ENCODE measurements at places on chromosomes 5 and 9. TPM values are rescaled to one million over a fixed set of nuclear protein-coding genes. Genes with fewer than 3 reads are reported as not detected.

- DNase-seq = no peak
Measured at GRCh38 chr9:137784046-137784445, 93.5 kb upstream of the CACNA1B start.

DNA sequence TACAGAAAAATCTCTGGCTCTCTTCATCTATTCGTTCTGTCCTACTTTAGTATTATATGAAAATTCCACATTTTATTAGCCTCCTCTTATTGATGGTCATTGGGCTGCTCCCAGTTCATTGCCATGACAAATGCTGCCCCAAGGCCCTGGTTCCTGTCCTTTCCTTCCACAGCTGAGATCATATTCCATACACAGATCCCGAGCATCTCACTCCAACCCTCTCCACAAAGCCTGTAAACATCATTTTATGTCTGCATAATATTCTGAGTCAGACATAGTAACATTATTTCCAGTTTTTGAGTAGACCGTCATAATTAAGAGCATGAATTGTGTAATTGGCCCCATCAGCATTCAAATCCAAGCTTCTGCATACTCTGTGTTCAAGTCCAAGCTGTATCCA, 86.3 kb downstream of the MVB12B start:
- DNase-seq = no peak

- no peak for DNase-seq
Measured at GRCh38 chr5:65151614-65152013, 330.1 kb downstream of the ADAMTS6 start.

GRCh38 chr5:143196601-143197259, 206.8 kb downstream of the NR3C1 start:
- no peak for DNase-seq

- no peak for DNase-seq
Measured at GRCh38 chr9:135105938-135106491, 18.5 kb downstream of the OLFM1 start.

DNA sequence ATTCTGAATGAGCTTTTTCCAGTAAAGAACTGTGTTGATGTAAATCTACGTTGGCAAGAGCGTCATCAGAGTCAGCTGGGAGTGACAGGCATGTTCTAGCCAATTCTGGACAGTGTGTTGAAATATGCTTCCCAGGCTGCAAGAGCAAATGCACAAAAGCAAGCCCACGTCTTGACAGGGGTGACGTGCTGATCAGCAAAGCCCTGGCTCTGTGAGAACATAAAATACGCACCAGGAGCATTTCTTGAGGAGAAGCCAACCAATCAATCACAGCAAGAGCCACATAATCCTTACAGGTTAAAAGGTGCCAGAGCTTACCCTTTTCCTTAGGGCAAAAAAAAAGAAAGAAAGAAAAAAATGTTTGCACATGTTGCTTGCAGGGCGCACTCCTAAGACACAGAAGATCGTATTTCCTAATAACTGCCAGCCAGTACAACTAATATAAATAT, 148.1 kb downstream of the PDE4D start:
- no peak for DNase-seq

DNA sequence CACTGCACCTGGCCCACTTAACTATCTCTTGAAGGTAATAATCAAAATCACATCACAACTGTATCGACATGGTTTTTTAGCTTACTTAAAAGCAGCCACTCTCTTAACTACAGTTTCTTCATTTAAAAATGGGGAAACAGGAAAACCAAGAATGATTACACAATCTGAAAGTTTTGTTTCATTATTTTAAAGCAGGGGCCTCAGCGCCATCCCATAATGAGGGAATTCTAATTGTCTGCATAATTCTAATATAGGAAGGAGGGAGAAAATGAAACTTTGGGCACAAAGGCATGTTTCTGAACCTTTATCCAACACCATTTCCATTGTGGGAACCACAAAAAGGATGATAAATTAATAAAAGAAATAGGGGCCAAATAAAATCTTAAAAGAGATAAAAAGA, 7.6 kb downstream of the HACD4 start:
- no peak for DNase-seq

- peak; percentile 70 for DNase-seq
Measured at GRCh38 chr9:127612939-127613582, 984 bp downstream of the STXBP1 start.

- DNase-seq = no peak
Measured at GRCh38 chr9:136059851-136060670, 35.0 kb downstream of the NACC2 start.

Gene SLC34A3
- total RNA-seq = not detected

Gene STKLD1
- total RNA-seq = 0.77 TPM

All from endothelial cell of umbilical vein (primary cell).